Epithelial cell of proximal tubule (primary cell): ENCODE measurements at places on chromosomes 4 and X. TPM values are rescaled to one million over a fixed set of nuclear protein-coding genes. Genes with fewer than 3 reads are reported as not detected.

DNA sequence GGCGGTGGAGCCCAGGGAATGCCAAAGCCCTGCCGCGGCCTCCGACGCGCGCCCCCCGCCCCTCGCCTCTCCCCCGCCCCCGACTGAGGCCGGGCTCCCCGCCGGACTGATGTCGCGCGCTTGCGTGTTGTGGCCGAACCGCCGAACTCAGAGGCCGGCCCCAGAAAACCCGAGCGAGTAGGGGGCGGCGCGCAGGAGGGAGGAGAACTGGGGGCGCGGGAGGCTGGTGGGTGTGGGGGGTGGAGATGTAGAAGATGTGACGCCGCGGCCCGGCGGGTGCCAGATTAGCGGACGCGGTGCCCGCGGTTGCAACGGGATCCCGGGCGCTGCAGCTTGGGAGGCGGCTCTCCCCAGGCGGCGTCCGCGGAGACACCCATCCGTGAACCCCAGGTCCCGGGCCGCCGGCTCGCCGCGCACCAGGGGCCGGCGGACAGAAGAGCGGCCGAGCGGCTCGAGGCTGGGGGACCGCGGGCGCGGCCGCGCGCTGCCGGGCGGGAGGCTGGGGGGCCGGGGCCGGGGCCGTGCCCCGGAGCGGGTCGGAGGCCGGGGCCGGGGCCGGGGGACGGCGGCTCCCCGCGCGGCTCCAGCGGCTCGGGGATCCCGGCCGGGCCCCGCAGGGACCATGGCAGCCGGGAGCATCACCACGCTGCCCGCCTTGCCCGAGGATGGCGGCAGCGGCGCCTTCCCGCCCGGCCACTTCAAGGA lies at the start of gene FGF2:
Gene FGF2 (plus strand): TSS at position 279 of the 705 bp plus-strand sequence. CDS start 344 bp downstream, at position 623.
- DNase-seq: no peak

- no peak for DNase-seq
These were observed 303.7 kb downstream of the CAMK2D start for GRCh38 chr4:113457886-113458285.

DNA sequence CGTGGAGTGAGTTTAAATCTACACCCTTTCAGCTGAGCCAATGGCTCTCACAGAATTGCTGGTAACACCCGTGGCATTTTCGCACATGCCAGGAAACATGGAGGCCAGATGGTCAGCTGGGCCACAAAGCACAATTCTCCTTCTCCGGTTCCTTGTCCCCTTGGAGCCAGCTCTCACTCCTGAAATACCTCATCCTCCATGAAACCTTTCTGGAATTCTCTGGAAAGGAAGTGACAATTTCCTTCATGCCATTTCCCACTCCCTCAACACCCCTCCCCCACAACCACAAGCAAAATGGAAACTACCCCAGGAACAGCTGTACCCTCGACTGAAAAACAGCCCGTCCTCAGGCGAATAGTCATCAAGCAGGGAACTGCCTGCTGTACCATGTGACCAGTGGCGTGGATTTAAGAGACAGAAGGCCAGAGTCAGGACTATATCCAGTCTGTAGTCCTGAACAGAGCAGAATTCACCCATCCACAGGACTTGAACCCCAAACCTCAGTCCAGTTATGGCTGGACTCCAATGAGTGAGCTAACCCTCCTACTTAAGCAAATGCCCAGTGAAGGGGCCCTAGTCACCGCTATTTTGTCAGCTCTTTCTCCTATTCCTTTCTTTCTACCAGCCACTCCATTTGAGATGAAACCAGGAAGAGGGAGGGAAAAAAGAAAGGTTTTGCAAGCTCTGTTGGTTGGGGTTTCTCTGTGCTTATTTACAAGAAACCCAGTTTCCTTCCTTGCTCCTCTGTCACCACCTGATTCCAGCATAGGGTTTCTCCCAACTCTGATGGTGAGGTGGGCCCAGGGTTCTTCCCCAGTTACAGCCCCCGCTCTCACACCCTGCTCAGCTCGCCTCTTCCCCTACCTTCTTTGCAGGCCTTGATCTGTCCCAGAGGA lies 24.5 kb downstream of the ELF4 start:
- no peak for DNase-seq

GRCh38 chrX:9166584-9166944 lies 132.6 kb upstream of the FAM9B start:
- peak; percentile 79 for DNase-seq

- no peak for DNase-seq
These were observed 27.7 kb upstream of the REST start for GRCh38 chr4:56879996-56880395.

DNA sequence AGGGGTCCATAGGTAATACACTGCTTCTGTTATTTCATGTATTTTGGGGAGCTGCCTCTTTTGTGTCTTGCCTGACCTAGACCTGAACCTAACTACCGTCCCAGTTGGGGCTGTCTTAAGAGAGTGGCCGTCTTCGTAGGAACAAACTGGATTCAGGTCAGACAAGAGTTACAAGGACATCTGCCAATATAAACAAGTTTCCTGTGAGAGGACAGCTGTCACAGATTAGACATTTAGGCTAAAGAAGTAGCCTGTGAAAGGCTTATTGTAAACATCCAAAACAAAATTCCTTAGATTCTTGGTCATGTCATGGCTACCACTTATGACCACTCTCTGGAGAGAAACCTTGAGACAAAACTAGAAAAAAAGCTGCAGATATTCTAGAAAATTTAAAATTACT lies 797.6 kb upstream of the AADAT start:
- DNase-seq: no peak

DNA sequence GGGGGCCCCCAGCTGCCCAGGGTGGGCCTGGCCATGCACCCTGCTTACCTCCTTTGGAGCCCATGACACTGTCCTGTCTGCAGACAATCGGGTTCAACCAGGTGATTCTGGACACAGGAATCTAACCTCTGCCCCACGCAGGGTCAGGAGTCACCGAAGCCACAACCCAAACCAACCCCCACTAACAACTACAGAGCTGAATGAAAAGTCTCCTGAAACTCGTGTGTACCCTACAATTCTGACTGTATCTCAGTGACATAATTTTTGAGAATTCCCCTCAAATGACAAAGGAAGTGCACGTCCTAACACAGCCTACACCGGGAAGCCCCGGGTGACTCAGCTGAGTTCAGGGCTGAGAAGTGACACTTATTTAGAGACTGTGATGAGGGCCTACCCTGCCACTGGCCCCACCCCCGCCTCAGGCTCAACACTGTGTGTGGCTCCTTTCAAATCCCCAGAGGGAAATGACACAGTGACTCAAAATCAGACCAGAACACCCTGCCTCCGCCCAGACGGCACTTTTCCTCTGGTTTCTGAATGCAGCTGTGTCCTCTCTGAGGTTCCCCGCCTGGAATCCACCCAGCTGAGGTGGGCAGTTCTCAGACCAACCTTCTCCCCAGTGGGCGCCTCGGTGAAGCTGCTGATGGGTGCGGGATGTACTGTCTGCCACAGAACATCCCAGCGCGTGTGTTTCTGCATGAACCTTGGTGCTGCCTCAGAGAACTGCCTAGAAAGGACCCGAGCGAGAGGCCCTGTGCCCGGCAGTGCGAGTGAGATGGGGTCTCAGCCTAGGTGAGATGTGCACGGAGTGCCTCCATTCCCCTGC lies 9.9 kb downstream of the TNIP2 start:
- DNase-seq: peak; percentile 10

GRCh38 chr4:42787079-42787463 lies 105.4 kb upstream of the GRXCR1 start:
- no peak for DNase-seq

DNA sequence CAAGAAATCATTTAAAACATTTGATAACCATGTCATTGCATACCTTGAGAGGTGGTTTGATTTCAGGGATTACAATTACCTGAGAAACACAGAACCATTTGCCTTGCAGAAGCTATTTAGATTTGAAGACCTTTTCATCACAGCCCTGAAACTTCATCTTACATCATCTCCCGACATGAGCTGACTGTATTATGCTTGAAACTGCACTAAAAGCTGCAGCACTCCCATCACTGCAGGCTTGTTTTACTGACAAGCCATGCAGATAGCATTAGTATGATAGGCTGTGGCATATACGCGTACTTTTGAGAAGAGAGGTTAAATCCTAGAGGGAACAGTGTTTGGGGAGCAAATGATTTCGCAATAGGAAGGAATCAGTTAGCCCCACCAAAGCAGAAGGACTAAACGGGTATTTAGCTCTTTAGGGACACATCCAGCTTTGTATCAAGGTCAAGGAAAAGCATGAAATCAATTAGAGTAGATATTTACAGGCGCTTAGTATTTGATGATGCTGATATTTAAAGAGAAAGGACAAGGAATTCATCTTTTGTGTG lies 133.2 kb upstream of the DIAPH2 start:
- no peak for DNase-seq

DNA sequence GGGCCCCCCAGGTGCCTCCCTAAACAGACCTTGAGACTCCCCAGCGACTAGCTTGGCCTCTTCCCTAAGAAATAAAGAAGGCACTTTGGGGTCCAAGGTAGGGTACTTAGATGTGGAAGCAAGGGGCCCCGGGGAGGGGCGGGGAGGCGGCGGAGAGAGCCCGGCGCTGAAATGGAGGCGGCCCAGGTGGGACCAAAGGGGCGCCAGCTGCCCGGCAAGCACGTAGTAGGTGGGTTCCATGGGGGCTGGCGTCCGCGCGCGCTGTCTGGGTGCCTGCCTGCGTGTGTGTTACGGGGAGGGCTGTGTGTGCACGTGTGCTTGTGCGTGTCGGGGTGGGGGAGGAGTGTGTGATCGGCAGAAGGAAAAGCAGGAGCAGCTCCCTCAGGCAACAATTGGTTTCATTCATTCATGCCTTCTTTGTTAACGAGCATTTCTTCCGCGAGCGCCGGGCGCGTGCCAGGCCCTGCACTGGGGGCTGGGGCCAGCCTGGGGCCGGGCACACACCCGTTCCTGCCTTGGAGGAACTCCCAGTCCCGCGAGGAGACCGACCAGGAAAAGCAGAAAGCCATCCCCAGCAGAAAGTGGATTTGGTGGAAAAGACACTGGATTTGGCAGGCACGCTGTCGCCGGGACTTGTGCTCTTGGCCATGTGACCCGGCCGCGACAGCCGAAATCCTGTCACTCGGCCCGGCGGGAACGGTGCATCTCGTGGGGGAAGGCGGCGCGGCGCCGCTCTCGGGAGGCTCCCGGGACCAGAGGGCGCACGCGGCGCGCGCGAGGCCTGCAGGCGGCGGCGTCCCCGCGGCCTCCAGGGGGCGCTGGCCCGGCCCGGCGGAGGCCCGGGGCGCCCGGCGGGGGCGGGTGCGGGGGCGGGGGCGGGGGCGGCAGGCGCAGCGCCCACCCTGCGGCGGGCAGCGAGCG lies 3.3 kb upstream of the DUSP9 start:
- DNase-seq: no peak

- DNase-seq: no peak
These were observed 5.2 kb upstream of the TMEM156 start for GRCh38 chr4:39037491-39037825.

DNA sequence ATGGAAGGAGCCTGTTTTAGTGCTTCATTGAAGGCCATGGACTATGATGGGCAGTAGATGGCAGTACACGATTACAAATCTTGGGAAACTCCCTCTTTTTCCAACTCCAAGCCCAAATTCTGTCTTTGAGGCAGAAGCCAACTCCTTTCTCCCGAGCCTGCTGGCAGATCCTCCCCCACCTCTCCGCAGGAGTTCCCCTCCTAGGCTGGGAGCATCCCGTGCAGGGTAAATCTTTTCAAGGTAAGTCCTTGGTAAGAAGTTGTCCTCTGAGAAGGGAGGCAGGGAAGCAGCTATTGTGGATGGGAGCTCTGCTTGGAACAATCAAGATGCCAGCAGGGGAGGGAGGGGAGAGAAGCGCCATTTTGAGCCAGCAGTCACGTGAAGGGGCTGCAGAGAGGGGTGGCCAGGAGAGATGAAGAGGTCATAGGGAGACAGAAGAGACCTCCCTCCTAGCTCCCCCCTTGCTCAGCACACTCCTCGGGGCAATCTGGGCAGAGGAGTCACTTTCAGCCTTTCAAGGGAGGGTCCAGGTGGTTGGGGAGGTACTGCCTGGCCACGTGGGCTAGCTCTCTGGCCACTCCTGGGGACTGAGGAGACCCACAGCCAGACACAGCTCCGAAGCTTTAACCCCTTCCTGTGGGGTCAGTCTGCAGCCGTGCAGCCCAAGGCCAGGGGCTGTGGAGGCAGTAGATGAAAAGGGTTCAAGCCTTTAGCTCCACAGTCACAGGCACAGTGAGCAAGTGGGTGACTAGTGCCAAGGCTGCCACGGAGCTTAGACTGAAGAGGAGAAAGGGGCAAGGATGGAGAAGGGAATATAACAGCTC lies 9.6 kb downstream of the CC2D2A start:
- DNase-seq: peak; percentile 62

- DNase-seq: no peak
These were observed 732.5 kb downstream of the ARAP2 start for GRCh38 chr4:35511851-35512250.

DNA sequence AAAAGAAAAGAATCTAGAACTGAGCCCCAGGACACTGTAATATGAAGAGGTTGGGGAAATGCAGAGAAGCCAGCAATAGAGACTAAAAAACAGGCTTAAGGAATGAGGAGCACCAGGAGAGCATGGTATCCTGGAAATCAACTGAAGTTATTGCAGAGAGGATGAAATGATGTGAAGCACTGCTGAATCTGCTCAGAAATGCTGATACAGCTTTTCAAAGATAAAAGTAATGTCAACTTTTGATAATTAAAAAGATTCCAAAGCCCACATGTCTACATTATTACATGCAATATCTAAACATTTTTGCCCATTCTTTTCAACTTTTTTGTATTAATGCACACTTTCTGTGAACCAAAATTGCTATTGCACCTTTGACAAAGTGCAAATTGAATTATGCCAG lies 718.4 kb downstream of the ADGRL3 start:
- no peak for DNase-seq

GRCh38 chrX:111322231-111322855 lies 52.1 kb upstream of the CAPN6 start:
- peak; percentile 25 for DNase-seq

GRCh38 chr4:41072021-41072777 lies 142.1 kb downstream of the APBB2 start:
- DNase-seq: no peak

DNA sequence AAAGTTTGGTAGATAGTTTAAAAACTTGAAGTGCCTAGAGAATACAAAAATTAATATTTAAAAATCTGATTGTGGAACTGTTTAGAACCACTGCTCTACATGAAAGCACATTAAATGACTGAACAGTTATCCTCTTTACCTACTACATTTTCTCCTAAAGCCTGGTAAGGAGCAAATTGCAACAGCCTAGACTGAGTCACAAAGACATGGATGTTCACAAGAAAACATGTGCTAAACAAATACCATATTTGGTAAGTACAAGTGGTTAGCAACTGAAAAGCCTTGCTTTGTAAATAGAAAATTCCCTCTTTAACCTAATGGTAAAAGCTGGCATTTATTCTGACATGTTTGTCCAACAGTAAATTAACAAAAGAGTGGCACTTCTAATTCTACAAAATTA lies 203.1 kb downstream of the FBXO8 start:
- DNase-seq: no peak

GRCh38 chr4:54032558-54033135 lies 31.8 kb downstream of the CHIC2 start:
- no peak for DNase-seq

GRCh38 chr4:6574747-6575502 lies at the start of gene MAN2B2:
Gene MAN2B2, plus strand, starts transcription at chr4:6575189. Its CDS starts 22 bp downstream, at chr4:6575211.
- DNase-seq: no peak

Gene ADGRG2
- 0.14 and 0.17 TPM in 2 replicates for total RNA-seq

Gene S100P
- total RNA-seq: 0.14 and 92.5 TPM in 2 replicates

Gene HSFX4
- total RNA-seq: not detected in 2 replicates

Gene TTC29
- 2.5 TPM in 1 of 2 replicates, not detected in the other for total RNA-seq

Gene SAT1
- 191 and 1,141 TPM in 2 replicates for total RNA-seq

Gene PF4V1
- not detected in 2 replicates for total RNA-seq

Gene WAS
- 0.29 TPM in 1 of 2 replicates, not detected in the other for total RNA-seq
